ENCODE measurements at places on chromosomes 12 and 14.

DNA sequence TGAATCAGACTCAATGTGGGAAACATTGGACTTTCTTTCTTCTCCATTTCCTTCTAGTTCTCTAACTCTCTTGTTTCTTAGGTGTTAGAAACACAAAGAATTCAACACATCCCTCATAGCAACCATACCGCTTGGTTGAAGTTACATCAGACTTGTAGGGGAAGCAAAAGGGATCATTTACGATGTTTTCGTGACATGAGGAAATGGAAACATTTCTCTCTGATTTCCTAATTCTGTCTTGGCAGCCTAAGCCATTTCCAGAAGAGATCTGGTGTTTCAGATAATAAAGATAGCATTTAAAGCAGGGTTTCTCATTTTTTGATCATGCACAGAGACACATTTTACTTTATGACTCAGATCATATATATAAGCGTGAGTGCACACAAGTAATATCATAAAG is 202.0 kb downstream of the TMEM132C start:
- no peak for DNase-seq

DNA sequence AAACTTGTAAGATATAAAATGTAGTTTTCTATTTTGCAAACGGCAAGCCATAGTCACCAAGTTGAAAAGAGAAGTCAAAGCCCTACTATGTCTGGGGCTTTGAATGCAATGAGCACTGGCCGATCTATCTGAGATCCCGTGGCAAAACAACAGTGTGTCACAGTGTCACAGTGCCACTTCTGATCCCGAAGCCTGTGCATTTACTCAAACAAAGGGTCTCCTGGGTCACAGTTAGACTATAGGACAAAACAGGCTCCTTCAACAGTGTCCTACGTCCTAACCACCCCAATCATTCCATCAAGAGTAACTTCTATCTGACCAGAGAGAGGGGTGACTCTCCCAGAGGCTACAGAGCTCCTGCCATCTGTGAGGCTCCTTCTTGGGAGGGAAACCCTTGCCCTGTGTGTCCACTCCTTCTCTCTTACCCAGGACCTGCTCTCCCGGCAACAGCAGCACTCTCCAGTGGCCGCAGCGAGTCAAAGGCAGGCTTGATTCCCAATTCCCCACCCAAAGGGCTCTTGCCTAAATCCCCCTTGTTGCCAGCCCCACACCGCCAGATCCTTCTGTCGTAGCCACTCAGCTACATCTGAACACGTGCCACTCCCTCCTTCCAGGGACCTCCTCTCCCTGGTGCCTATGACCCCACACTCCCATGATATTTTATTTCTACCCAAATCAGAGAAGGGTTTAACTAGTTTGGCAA is 14.0 kb upstream of the SELPLG start:
- no peak for DNase-seq

DNA sequence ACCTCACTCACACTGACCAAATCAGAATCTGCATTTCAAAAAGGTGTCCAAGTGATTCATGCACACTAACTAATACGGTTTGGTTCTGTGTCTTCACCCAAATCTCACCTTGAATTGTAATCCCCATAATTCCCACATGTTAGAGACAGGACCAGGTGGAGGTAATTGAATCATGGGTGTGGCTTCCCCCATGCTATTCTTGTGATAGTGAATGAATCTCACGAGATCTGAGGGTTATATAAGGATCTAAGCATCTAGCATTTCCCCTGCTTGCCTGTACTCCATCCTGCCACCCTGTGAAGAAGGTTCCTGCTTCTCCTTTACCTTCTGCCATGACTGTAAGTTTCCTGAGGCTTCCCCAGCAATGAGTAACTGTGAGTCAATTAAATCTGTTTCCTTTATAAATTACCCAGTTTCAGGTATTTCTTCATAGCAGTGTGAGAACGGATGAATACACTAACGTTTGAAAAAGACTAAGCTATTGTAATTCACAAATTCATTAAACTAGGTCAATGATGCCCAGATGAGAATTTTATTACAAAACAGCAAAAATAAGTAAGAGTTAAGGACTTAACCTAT is 759.1 kb downstream of the GALC start:
- no peak for DNase-seq

DNA sequence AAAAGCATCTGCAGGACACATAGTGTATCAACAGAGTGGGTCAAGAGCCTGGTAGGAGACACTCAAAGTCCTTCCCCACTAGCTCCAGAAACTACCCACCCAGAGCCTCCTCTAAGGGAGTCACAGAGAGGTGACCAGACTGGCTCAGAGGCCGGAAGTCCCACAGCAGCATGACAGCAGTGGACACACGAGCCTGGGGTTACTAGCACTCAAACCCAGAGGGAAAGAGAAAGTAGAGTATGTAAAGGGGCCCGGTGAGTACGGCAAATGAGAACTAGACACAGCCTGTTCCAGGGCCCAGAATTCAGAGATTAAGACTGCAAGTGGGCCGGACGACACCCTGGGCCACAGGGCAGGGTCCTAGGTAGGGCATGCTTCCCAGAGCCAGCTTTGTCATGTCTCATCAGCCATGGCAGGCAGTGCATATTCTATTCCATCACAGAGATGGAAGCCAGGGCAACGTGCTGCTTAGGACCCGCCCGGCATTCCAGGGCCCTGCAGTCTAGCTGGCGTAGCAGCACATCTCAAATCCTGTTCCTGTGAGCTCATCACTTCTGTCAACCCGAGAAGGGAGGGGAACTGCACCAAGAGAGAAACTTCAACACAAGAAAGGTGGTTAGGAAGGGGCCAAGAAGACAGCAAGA is 4.2 kb downstream of the IFFO1 start:
- no peak for DNase-seq

Data from AG09319 (cell line).